ENCODE measurements at places on chromosomes 3 and 15.
A peak's percentile ranks its signal among the peaks of the same experiment; 100 is the strongest.

DNA sequence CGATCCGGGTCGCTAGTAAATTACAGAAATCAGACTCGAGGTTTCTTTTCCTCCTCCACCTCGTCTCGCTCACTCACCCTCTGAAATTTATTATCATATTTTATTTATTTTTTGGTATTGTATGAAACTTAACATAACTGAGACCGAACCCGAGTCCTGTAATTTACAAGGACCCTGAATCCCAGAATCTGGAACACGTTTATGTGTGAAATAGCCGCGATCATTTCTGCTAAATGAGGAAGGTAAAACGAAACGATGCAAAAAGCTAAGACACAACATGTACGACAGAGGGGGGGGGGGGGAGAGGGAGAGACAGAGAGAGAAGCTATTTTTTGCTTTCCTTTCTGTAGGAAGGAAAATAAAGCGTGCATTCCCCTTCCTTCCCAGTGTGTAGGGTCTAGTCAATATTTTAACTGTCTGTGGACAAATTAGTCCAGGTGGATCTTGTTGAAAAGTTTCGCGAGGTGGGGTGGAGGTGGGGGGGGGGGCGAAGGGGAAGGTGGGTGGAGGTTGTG, 1.6 kb downstream of the BBX start:
- DNase-seq, result peak; percentile 34

GRCh38 chr3:71101014-71101413, 482.5 kb downstream of the FOXP1 start:
- peak; percentile 70 for DNase-seq

- DNase-seq, result no peak
Observed at GRCh38 chr3:123098426-123099330, 31.9 kb downstream of the PDIA5 start.

GRCh38 chr3:43531835-43532234, 90.0 kb downstream of the ANO10 start:
- DNase-seq, result peak; percentile 73

DNA sequence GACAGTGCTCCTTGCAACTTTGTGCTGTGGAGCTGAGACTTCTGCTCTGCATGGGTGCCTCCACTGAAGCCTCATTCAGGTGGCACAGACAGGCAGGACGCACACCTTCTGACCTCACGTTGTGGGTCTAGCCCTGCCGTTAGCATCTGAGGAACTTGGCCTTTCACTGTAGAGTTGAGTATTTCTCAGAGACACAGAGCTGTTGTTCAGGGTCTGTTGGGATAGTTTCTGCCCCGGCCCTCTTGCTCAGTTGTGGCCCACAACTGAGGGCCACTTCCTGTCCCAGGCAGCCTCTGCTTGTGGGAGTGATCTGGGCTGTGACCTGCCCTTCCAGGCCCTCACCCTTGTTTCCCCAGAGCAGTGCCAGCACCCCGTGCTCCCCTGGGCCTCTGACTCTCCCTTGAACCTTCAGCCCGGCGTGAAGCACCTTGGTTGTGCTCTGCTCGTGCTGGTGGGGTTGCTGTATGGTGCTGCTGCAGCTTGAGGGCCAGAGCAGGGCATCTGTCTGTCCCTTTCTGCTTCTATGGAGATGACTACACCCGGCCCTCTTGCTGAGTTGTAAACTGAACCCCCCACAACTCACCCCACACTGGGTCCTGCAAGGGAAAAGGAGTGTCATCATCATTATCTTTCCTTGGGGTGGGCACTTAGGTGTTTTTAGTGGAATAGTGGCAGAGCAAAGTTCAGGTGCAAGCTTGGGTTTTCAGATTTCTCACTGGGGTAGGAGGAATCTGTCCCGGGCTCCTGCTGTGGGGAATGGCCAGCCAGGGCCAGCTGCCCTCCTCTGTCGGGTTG, 11.7 kb downstream of the BAHD1 start:
- DNase-seq, result no peak

DNA sequence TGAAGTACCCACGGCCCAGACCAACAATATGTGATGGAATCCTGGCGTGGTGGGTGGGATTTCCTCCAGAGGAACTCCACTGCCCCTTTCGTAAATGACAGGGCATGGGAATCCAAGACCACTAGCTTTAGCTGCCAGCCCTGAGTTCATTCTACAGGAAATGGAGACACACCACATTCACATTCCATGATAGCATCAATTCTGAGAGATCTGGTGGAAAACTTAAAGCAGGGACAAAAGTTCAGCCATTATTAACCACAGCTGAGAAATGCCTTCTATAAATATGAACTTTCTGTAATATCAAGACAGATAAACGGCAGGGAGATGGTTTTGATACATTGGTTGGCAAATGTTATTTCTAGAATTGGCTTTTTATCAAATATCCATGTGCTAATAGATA, 98.2 kb downstream of the FBN1 start:
- DNase-seq, result peak; percentile 51

GRCh38 chr3:37161351-37161750, 13.0 kb downstream of the LRRFIP2 start:
- no peak for DNase-seq

DNA sequence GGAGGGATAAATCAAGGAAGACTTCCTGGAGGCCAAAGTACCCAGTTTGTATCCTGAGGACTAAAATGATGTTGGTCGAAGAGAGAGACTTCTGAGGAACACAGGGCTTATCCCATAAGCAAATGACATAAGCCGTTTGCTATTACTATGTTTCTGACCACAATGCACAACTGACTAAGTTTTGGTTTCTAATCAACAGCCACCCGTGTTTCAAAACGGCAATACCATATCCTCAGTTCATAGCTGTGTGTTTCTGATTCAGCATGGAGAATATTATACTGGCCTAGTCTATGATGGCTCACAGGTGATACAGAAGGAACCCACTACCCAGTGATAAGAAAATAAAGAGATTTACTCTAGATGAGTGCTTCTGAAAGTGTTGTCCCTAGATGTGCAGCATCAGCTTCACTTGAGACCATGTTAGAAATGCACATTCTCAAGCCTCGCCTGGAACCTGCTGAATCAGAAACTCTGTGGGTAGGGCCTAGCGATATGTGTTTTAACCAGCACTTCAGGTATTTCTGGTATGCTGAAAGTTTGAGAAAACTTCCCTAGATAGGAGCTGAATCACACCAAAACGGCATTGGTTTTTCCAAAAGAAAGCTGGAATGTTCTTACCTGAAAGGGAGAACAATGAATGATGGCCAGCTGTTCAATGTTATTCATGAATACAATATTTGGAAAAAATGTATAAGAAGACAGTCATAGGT, 639.7 kb upstream of the NR2F2 start:
- no peak for DNase-seq

DNA sequence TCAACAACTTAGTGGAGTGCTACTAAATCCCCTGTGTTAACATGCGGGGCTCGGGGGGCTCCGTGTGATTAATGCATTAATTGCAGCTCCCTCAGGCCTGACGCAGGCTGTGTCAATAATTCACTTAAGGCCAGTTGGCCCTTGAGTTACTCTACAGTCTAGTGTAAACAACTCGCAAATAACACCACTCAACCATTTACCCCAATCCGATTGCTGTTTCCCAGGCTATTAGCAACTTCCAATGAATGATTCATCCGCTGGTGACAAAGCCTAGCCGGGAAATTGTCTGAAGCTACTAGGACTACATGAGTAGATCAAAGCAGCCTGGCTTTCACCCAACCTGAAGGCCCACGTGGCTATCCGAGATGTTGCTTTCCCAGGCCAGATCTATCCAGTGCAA, 121.3 kb upstream of the SOX14 start:
- no peak for DNase-seq

DNA sequence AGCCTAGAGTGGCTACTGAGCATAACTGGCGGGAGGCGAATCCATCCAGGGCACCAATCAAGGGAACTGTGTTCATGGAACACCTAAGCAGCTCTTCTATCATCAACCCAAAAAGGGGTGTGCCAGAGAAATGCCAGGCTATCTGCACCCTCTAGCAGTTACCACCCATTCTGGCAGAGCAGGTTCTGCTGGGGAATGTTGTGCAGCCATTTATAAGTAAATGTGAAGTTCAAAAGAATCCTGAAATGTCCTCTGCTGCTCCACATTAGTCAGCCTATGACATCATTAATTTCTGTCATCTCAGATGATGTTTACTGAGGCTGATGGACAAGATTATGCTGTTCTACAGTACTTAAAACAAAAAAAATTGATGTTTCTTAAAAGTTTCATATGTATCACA, 7.7 kb downstream of the SKIC8 start:
- DNase-seq, result no peak

- DNase-seq, result peak; percentile 35
Observed at GRCh38 chr15:58146749-58147148, 8.6 kb downstream of the AQP9 start.

GRCh38 chr15:64072812-64073211, 20.8 kb downstream of the CIAO2A start:
- DNase-seq, result peak; percentile 63

DNA sequence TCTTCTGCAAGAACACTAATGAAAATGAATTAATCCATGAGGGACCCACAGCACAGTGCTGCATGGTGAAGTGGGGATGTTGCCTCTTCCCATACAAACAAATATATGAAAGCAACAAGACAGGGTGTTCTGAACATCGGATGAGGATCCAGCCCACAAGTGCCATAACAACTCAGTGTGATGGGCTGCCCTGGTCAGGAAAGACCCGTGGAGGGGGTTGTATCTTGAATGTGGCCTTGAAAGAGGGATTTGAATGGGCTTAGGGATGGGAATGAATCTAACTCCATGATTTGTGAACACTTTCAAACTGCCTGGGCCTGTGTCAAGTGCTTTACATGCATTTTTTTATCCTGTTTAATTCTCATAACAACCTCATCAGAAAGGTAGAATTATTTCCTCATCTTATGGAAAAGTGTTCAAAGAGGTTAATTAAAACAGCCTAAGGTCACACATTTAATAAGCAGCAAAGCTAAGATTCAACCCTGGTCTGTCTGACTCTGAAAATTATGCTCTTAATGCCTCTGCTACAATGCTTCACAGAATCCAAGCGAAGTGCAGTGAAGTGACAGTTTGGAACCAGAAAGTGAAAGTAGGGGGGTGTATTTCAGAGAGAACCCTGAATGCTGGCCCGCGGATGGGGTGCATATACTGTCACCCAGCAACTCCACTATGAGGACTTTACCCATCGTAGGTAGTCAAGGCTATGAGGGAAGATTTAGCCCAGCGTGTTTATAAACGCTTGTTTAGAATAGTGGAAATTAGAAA, 65.6 kb upstream of the HEG1 start:
- DNase-seq, result no peak

DNA sequence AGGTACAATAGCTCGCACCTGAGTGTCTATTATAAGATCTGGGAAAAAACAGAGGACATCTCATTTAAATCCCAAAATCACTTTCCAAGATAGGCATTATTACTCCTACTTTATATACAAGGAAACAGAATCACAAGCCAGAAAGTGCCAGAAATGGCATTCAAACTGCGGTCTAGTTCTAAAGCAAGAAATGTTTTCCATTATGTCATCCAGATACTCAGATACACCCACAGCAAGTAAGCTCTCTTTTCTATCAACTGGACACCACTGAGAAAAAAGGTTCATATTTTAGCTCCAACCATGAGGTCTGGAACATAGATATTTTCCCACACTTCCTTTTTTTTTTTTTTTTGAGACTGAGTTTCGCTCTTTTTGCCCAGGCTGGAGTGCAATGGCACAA, 8.1 kb downstream of the SLC33A1 start:
- no peak for DNase-seq

- DNase-seq, result peak; percentile 85
Observed at GRCh38 chr3:43872301-43872700, 181.6 kb downstream of the ABHD5 start.

DNA sequence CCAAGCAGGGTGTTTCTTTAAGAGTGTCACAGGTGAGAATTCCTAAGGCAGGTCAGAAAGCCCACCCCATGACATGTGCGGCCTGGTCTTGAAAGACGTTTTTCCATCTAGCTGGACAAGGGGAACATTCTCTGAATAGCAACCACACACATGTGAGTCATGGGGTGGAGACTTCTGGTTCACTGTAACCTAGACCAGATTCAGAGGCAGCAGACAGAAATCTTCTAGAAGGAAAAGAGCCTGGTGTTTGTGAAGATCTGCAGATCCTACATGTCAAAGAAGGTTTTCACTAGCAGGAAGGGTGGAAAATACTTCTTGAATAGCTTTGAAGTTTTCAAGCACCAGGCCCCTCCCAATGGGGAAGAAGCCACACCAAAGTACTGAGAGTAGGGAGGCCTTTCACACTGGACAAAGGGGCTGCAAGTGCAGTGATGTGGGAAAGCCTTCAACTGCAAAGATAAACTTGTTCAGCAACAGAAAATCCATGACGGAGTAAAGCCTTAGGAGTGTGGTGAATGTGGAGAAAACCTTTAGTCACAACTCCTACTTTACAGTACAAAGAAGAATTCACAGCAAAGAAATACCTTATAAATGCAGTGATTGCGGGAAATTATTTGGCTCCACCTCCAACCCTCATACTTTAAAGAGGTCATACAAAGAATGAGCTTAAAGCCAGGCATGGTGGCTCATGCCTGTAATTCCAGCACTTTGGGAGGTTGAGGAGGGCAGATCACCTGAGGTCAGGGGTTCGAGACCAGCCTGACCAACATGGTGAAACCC, 17.6 kb downstream of the ADAM10 start:
- DNase-seq, result peak; percentile 79

GRCh38 chr3:136789976-136790375, 28.9 kb upstream of the SLC35G2 start:
- no peak for DNase-seq

DNA sequence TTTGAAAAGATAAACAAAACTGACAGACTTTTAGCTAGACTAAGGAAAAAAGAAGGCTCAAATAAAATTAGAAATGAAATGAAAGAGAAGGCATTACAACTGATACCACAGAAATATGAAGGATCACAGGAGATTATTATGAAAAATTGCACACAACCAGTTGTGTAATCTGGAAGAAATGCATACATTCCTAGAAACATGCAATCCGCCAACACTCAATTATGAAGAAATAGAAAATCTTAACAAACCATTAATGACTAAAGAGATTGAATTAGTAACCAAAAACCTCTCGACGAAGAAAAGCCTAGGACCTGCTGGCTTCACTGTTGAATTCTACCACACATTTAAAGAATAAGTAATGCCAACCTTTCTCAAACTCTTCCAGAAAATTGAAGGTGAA, 149.5 kb downstream of the SV2B start:
- DNase-seq, result no peak

DNA sequence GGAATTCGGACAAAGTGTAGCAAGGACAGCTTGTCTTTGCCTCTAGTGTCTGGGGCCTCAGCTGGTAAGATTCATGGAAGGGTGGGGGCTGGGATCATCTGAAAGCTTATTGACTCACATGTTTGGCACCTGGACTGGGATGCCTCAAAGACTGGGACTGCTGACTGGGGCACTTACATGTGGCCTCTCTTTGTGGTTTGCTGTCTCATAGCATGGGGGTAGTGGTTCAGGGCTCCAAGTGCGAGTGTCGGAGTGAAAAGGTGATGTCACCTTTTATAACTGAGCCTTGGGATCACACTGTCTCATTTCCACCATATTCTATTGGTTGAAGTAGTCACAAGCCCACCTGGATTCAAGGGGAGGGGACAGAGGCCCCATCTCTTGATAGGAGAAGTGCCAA, 6.8 kb downstream of the MFSD1 start:
- DNase-seq, result peak; percentile 91

Data from LHCN-M2 (cell line).